ENCODE measurements at places on chromosomes 3 and 15. TPM values are rescaled to one million over a fixed set of nuclear protein-coding genes. Genes with fewer than 3 reads are reported as not detected.

GRCh38 chr3:184683900-184684560, 27.8 kb downstream of the MAGEF1 start:
- H3K36me3 ChIP-seq: no peaks in the 10 kb centered on the region
- no peaks in the 10 kb centered on the region for H3K27me3 ChIP-seq
- no peak overlapping the region for H3K27ac ChIP-seq
- no peak for DNase-seq
- H3K4me1 ChIP-seq: peaks cover 8% of the 10 kb centered on the region

GRCh38 chr3:11553436-11554235, 90.1 kb downstream of the VGLL4 start:
- H3K27ac ChIP-seq: peak overlapping the region; percentile 75
- H3K27me3 ChIP-seq: no peaks in the 10 kb centered on the region
- no peak for DNase-seq
- no peaks in the 10 kb centered on the region for H3K36me3 ChIP-seq
- peaks cover 63% of the 10 kb centered on the region for H3K4me1 ChIP-seq
- H3K4me3 ChIP-seq: peak overlapping the region; percentile 9

- no peaks in the 10 kb centered on the region for H3K27me3 ChIP-seq
- H3K27ac ChIP-seq: no peak overlapping the region
- no peak overlapping the region for H3K4me3 ChIP-seq
- H3K36me3 ChIP-seq: peaks cover 66% of the 10 kb centered on the region
- no peak for DNase-seq
Observed at GRCh38 chr3:185605566-185605965, 19.5 kb downstream of the SENP2 start.

DNA sequence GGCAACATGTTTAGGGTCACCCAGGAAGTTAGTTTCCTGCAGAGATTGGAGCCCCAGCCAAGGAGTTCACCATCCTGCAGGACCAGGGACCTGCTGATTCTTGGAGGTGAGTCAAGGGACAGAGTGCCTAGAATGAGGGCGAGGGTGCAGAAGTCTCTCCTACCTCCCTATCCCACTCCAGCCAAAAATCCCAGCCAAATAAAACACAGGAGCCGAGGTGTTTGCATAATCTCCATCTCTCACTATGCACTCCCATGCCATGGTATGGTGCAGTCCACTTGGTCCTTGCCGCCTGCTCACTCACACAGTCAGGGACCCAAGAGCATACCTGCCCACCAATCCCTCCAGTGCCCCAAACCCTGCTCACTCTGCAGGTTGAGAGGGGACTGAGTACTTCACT, 294.2 kb downstream of the UACA start:
- H3K27me3 ChIP-seq: no peaks in the 10 kb centered on the region
- no peak overlapping the region for H3K27ac ChIP-seq
- H3K4me1 ChIP-seq: peaks cover 20% of the 10 kb centered on the region
- H3K4me3 ChIP-seq: no peak overlapping the region

- H3K27ac ChIP-seq: no peak overlapping the region
- H3K27me3 ChIP-seq: no peaks in the 10 kb centered on the region
- H3K36me3 ChIP-seq: no peaks in the 10 kb centered on the region
- H3K4me3 ChIP-seq: no peak overlapping the region
Observed at GRCh38 chr3:10416730-10417300, 88.6 kb downstream of the ATP2B2 start.

GRCh38 chr3:101865751-101866509, 16.6 kb downstream of the NFKBIZ start:
- no peaks in the 10 kb centered on the region for H3K27me3 ChIP-seq
- no peak for DNase-seq
- H3K4me1 ChIP-seq: peaks cover 15% of the 10 kb centered on the region
- H3K4me3 ChIP-seq: no peak overlapping the region

- H3K36me3 ChIP-seq: no peaks in the 10 kb centered on the region
- H3K4me3 ChIP-seq: no peak overlapping the region
- no peak overlapping the region for H3K27ac ChIP-seq
- no peaks in the 10 kb centered on the region for H3K4me1 ChIP-seq
Observed at GRCh38 chr3:176583956-176584355, 613.3 kb downstream of the TBL1XR1 start.

DNA sequence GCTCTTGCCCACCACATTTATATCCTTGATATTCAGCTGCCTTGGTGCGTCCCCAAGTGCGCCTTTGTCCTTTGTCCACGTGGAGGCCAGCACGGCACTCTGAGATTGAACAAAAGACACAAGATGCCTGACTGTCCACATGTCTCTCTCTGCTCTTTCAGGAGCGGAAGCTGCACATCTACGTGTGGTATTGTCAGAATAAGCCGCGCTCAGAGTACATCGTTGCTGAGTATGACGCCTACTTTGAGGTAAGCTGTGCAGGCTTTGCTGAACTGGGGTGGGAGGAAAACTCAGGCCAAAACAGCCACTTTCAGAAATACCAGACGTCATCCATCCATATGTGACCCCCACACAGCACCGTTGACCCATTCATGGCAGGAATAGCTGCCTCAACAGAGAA, 72.0 kb upstream of the UMPS start:
- no peak overlapping the region for H3K4me3 ChIP-seq
- peaks cover 16% of the 10 kb centered on the region for H3K4me1 ChIP-seq
- H3K27ac ChIP-seq: no peak overlapping the region
- peaks cover 49% of the 10 kb centered on the region for H3K36me3 ChIP-seq
- no peak for DNase-seq
- no peaks in the 10 kb centered on the region for H3K27me3 ChIP-seq

DNA sequence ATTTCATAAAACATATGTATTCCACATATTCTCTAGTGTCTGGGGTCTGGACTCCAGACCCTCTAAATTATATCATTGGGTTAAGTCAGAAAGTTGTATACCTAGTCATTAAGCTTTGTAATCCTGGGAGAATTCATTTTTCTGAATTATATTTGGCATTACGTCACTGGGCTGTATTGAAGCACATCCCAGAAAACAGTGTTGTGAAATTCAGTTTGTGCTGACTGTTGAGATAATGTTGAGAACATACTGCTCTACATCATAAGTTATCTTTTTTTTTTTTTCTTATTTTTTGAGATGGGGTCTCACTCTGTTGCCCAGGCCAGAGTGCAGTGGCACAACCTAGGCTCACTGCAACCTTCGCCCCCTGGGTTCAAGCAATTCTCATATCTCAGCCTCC, 153.1 kb upstream of the STT3B start:
- no peaks in the 10 kb centered on the region for H3K36me3 ChIP-seq
- no peak overlapping the region for H3K4me3 ChIP-seq
- H3K27ac ChIP-seq: no peak overlapping the region
- no peaks in the 10 kb centered on the region for H3K27me3 ChIP-seq
- H3K4me1 ChIP-seq: no peaks in the 10 kb centered on the region

DNA sequence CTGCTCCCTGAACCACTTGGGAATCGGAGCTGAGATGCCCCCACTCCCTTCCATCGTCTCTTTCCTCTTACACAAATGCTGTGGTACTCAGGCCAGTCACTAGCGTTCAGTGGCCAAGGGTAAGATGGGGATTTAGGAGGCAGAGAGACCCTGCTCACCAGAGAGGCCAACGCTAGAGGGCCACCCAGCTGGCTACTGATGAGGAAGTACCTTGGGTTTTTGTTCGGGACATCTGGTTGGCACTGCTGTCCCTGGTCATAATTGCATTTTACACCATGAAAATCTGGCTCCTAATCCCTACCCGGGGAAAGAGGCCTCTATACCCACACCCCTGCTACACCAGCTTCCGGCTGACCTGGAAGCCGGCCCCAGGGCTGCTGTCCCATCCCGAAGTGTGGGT, 7.7 kb downstream of the MAP6D1 start:
- H3K27ac ChIP-seq: no peak overlapping the region
- no peaks in the 10 kb centered on the region for H3K27me3 ChIP-seq
- peaks cover 4% of the 10 kb centered on the region for H3K4me1 ChIP-seq

DNA sequence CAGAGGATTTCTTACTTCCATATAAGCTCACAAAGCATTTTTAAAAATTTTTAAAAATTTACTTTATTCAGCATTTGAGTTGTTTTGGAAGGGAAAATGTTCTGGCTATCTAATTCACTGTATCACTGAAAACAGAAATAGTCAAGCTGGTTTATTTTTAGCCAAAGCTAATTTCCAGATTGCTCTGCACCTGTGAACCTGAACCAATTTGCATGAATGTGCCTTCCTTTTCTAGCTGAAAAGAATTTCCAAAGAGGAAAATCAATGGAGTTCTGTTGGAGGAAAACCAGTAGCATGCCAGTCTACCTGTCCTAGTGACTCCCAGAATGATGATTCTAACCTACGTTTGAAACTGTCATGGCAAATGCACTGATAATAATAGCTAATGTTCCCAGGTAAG, 134.2 kb upstream of the LIPC start:
- H3K36me3 ChIP-seq: no peaks in the 10 kb centered on the region
- H3K27me3 ChIP-seq: no peaks in the 10 kb centered on the region
- H3K4me1 ChIP-seq: no peaks in the 10 kb centered on the region
- DNase-seq: no peak
- no peak overlapping the region for H3K27ac ChIP-seq

GRCh38 chr15:70257573-70258248, 160.0 kb upstream of the TLE3 start:
- H3K4me3 ChIP-seq: no peak overlapping the region
- no peak for DNase-seq
- H3K36me3 ChIP-seq: no peaks in the 10 kb centered on the region
- no peaks in the 10 kb centered on the region for H3K27me3 ChIP-seq

DNA sequence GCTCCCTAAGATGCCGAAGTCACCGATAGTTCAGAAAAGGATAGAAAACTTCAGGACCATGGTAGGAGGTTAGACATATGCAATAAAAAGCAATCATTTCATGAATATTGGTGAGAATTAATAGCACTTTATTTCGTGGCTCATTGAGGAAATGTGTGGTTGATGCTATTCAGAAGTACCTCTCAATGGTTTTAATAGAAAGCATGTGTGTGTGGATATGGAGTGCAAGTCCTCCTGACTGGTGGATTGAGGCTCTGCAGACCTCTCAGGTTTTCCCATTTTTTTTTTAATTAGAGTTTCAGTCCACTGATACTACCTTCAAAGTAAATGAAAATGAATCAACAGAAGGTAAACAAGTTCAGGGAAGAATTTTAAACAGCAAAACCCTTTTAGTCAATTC, 384.3 kb upstream of the RARB start:
- no peaks in the 10 kb centered on the region for H3K36me3 ChIP-seq
- peaks cover 31% of the 10 kb centered on the region for H3K4me1 ChIP-seq
- H3K27ac ChIP-seq: no peak overlapping the region
- DNase-seq: no peak
- H3K4me3 ChIP-seq: no peak overlapping the region

DNA sequence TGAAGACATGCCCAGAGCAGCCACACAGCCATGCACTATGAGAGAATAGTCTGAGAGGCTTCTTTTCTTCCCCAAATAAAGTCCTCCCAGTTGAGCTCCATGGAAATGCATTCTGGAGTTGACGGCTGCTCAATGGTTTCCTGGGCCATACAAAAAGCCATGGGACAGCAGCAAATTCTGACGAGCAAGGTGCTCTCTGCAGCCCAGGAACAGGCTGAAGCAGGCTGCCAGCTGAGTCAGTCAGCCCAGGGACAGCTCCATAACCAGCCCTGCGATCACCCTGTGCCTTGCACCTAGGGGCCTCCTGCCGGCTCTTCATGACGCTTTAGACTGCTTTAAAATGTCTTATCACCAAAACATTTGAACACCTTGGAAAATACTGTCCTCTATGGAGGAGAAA, 256.3 kb upstream of the CHRNA7 start:
- no peak overlapping the region for H3K27ac ChIP-seq
- DNase-seq: no peak
- H3K27me3 ChIP-seq: no peaks in the 10 kb centered on the region
- H3K4me1 ChIP-seq: no peaks in the 10 kb centered on the region

GRCh38 chr3:172138792-172139507, 99.6 kb downstream of the FNDC3B start:
- no peaks in the 10 kb centered on the region for H3K36me3 ChIP-seq
- no peak overlapping the region for H3K4me3 ChIP-seq
- H3K27ac ChIP-seq: peak overlapping the region; percentile 41
- DNase-seq: no peak
- peaks cover 86% of the 10 kb centered on the region for H3K4me1 ChIP-seq

GRCh38 chr3:129379582-129380358, 48.7 kb downstream of the EFCAB12 start:
- H3K4me1 ChIP-seq: no peaks in the 10 kb centered on the region
- no peak overlapping the region for H3K27ac ChIP-seq
- no peak overlapping the region for H3K4me3 ChIP-seq
- H3K36me3 ChIP-seq: no peaks in the 10 kb centered on the region
- DNase-seq: no peak

DNA sequence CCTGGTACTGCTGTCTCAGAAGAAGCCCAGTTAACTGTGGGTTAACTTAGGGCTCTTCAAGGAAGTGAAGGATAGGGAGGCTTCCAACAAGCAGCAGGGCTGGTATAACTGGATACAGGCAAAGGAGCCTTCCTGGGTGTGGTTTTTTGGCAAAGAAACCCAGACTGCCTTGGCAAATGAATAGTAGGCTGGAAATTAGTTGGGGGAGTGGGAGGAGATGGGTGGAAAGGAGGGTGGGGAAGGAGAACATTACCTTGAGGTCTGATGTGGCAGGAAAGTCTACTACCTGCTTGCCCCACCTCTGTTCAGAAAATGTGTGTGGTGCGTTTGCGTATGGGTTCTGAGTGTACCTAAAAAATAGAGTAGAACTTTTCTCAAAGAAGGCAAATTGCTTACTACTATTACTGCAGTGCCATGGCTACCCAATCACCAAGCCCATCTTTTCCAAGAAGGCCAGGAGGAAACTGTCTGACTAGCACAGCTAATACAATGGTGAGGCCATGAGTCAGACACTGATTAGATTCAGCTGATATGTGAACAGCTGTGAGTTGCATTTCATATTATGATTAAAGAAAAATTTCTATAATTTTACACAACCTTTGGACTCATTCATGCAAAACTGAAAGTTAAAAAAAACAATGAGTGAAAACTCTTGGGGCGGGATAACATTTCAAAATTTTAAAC, 55.2 kb downstream of the SPTSSB start:
- no peaks in the 10 kb centered on the region for H3K4me1 ChIP-seq
- H3K27me3 ChIP-seq: no peaks in the 10 kb centered on the region
- H3K36me3 ChIP-seq: no peaks in the 10 kb centered on the region
- H3K27ac ChIP-seq: no peak overlapping the region
- no peak for DNase-seq

DNA sequence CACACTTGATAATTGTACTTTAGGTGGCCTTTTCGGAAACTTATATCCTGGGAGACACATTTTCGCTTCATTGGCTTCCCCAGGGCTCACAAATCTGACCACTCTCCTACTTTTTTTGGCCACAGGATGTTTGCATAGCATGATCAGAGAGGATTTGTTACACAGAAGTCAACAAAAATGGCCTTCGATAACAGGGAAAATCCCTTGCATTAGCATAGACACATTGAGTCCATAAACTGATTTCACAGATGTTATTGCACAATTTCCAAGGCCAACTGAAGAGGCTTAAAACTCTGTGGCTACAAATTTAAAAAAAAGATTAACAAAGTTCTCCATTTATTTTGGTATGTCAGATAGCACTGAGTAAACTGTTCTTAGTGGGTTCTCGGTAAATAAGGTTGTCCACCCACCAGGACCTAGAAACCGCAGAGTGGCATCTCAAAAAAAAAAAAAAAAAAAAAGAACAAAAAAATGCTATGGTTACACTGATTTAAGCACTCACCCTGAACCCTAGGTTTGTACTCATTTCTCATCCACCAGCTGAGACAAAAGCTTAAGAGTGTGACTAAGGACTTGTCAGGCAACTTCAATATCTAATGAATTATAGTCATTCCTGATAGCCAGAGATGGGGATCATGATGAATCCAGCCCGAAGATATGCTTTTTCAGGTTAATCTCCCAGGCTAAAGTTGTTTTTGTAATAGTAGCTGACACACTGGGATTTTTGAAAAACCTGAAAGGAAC, 188.9 kb upstream of the SYNPR start:
- no peak for DNase-seq
- H3K27ac ChIP-seq: no peak overlapping the region
- no peak overlapping the region for H3K4me3 ChIP-seq
- H3K4me1 ChIP-seq: no peaks in the 10 kb centered on the region

C15orf39 gene
- total RNA-seq: 45.2 TPM

XCR1 gene
- total RNA-seq: not detected

AADACL2 gene
- not detected for total RNA-seq

RGMA gene
- total RNA-seq: 22.1 TPM

COMMD2 gene
- 11.4 TPM for total RNA-seq
